ENCODE measurements at places on chromosomes 16 and 17.

- no peak for DNase-seq
Observed at GRCh38 chr16:874366-875181, 74.0 kb upstream of the GNG13 start.

GRCh38 chr17:30292286-30292858 is 628 bp upstream of the BLMH start:
- DNase-seq: no peak

GRCh38 chr17:29050176-29050575 is 7.2 kb downstream of the PIPOX start:
- DNase-seq: no peak

DNA sequence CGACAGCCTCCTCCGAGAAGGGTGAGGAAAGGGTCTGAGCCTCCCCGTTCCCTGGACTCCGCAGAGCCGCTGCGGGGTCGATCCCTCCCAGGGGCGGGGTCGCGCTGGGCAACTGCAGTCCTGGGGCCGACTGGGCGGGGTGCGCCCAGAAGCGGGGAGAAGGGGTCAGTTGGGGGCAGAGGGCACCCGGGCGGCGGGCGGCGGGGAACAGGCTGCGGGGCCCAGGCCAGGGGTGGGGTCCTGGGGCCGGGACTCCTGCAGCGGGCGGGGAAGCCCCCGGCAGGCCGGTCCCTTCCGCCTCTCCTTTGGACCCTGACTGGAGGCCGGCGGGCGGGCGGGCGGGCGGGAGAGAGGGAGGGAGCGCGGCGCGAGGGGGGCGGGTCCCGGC is 352 bp downstream of the GGNBP2 start:
- no peak for DNase-seq

- DNase-seq: no peak
Observed at GRCh38 chr17:8059131-8059530, 20.3 kb downstream of the ALOX15B start.

DNA sequence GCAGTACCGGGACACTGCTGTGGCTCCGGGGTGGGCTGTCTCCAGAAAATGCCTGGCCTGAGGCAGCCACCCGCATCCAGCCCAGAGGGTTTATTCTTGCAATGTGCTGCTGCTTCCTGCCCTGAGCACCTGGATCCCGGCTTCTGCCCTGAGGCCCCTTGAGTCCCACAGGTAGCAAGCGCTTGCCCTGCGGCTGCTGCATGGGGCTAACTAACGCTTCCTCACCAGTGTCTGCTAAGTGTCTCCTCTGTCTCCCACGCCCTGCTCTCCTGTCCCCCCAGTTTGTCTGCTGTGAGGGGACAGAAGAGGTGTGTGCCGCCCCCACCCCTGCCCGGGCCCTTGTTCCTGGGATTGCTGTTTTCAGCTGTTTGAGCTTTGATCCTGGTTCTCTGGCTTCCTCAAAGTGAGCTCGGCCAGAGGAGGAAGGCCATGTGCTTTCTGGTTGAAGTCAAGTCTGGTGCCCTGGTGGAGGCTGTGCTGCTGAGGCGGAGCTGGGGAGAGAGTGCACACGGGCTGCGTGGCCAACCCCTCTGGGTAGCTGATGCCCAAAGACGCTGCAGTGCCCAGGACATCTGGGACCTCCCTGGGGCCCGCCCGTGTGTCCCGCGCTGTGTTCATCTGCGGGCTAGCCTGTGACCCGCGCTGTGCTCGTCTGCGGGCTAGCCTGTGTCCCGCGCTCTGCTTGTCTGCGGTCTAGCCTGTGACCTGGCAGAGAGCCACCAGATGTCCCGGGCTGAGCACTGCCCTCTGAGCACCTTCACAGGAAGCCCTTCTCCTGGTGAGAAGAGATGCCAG is 12.9 kb downstream of the STH start:
- DNase-seq: no peak

- DNase-seq: no peak
Observed at GRCh38 chr17:17098551-17099179, 56.4 kb downstream of the MPRIP start.

- no peak for DNase-seq
Observed at GRCh38 chr17:57862694-57863667, 13.1 kb upstream of the MRPS23 start.

- DNase-seq: no peak
Observed at GRCh38 chr16:81522108-81522701, 77.6 kb downstream of the CMIP start.

DNA sequence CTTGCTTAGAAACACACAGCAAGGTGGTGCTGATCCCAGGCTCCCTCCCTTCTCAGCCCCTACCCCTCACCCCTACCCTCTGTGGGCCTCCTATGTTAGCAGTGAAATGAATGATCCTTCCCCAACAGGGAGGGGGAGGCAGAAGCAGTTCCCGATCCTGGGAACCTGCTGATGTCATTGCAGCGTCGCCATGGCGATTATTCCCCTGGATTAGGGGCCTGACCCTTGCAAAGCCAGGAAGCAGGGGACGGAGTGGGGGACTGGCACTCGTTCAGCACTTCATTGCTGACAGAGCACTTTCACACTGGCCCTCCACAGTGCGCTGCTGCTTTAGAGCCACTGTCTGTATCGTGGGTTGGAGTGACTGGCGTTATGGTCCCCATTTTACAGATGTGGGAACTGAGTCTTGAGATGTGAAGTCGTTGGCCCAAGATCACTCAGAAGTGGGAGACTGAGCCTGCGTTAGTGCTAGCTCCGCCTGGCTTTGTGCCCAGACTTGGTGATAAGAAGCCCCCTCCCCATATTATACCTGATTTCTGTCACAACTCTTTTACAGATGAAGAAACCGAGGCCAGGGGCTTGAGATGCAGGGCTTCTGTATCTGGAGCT is 26.6 kb downstream of the LASP1 start:
- DNase-seq: no peak

GRCh38 chr16:29158785-29159184 is 173.9 kb downstream of the LAT start:
- no peak for DNase-seq

DNA sequence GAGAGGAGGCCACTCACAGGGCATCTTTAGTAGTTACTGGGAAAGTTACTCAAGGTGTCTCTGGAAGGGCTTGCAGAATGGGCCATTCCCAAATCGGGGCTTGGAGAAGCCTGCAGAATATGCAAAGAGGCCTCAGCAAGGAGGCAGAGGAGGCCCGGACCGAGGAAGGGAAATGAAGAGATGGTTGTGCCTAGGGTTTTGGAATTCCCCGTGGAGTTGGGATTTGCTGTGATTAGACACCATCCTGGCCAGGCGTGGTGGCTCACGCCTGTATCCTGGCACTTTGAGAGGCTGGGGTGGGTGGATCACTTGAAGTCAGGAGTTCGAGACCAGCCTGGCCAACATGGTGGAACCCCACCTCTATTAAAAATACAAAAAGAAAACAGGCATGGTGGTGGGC is 193.0 kb downstream of the IRF8 start:
- DNase-seq: no peak

GRCh38 chr16:89971495-89972243 is 23.1 kb downstream of the DEF8 start:
- DNase-seq: no peak

GRCh38 chr17:76472258-76472645 is 4.8 kb downstream of the AANAT start:
- DNase-seq: no peak

DNA sequence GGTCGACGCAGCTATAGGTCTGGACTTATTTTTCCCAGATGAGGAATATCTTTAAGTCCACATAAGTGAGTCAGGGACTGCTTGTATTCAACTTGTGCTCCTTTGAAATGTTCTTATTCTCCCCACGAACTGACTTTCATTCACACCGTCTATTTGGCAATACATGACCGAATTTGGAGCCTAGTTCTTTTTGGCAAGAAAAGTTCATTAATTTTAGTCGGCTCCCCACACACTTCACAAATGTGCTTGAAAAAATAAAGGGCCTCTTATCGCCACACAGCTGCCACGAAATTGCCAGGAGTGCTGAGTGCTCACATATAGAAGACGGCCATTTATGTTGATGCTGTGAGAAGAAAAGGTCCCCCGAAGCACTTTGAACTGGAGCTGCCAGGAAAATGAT is 152.6 kb downstream of the PRKCA start:
- DNase-seq: no peak

- DNase-seq: no peak
Observed at GRCh38 chr16:969508-970385, 1.0 kb downstream of the LMF1 start.

DNA sequence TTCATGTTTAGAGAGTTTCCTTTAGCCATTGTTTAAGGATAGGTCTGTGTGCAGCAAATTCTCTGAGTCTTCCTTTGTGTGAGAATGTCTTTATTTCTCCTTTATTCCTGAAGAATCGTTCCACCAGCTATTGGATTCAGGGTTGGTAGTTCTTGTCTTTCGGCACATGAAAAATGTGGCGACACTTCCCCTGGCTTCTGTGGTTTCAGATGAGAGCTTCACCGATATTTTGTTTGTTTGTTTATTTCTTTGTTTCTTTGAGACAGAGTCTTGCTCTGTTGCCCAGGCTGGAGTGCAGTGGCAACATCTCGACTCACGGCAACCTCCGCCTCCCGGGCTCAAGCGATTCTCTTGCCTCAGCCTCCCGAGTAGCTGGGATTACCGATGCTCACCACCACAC is 18.6 kb downstream of the MPO start:
- no peak for DNase-seq

GRCh38 chr17:37695726-37696125 is 49.1 kb downstream of the HNF1B start:
- no peak for DNase-seq

GRCh38 chr17:51463353-51463752 is 203.0 kb downstream of the UTP18 start:
- DNase-seq: no peak

DNA sequence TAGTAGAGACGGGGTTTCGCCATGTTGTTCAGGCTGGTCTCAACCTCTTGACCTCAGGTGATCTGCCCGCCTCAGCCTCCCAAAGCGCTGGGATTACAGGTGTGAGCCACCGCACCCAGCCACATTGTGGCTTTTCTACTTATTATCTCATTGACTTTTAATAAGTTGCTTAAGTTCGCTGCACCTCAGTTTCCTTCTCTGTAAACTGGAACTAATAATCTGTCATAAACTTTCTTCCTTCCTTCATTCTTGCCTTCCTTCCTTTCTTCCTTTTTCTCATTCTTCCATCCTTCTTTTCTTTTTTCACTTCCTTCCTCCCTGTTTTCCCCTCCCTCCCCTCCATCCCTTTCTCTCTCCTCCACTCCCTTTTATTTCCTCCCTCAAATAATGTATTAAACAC is 192.2 kb downstream of the MAF start:
- DNase-seq: no peak

- DNase-seq: peak; percentile 21
Observed at GRCh38 chr16:5490499-5490898, 392.9 kb upstream of the EEF2KMT start.

DNA sequence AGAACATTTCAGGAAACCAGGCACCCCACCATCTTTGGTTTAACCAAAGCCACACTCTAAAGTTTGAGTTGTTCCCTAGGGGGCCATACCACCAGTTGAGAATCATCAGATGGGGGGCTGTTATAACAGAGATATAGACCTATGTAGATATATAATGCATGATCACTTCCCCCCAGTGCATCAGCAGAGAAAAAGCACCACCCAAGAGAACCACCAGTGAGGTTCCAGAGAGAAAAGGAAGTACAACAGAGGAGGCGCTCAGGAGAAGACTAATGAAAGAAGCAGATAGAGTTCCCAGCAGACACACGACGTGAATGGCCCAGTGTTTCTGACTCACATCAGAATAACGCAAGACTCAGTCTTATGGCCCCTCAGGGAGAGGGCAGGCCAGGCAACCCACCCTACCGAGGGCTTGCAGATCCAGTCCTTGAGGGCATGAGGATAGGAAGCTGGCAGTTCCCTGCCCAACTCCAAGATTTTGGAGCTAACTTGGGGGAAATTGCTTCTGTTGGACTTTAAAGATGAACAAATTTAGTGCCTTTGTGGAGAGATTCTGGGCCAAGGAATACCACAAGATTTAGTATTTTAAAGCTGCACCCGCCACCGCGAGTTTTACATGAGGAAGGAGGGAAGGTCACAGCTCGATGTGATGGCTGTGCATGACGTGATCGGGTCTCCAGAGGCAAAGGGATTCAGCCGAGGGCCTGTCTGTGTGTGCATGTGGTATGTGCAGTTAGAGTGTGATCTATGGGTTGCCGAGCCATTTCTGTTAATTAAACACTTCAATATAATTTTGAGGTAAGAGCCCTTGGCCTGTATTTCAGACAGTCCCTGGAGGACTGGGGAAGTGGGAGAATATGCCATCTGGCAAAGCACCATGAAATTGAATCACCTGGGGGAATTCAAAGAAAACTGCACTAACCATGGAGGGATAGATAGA is 53.1 kb downstream of the AIPL1 start:
- no peak for DNase-seq

DNA sequence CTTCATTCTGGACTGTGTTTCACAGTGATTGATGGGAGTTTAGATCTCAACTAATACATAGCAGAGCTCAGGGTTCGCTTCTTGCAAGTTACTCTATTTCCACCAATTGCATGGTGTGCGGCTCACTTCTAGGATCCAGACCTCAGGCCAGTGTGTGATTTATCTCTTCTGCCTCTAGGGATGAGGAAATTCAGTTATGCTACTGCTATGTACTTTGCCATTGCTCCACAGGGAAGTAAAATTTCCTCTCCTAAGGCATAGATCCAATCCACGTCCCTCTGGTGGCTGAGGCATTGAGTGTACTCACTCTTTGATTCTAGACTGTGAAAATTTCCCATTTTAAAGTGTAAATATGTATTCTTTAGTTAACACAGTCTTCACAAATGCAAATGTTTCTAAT is 214.1 kb downstream of the HS3ST3B1 start:
- no peak for DNase-seq

DNA sequence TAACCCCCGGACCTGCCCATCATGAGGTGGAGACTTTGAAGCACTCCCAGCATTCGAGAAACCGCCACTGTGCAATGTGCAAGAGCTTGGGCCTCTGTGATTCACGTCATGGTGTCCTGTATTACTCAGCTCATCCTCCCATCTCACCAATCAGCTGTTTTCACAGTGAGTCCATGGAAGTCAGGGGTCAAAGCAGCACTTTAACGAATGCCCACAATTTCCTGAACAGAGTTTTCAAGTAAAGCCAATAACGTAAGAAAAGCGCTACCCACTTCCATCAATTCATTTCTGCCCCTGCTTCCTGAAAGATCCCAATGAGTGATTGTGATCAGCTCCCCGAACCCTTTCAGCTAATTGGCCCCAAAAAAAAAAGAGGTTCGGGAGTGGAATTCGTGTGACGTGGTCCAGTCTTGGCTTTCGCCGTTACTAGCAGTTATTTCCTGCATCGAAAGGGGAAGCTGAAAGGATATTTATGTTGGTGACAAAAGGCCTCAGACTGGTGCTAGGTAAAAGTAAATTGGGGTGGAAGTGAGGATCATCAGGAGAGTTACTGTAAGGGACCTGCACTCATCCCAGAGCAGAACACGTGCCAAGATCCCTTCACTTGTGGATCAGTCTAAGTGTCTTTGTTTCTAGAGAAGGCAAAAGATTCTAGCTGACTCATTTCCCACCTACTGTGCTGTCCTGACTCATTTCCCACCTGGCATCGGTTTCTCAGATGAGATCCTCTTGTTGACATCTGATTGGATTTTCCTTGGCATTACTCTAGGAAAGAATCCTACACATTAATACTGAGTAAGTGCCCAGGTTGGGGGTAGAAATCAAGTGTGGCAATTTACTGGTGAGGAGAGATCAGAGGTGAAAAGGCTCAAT is 136.7 kb upstream of the NUDT7 start:
- DNase-seq: peak; percentile 19

GRCh38 chr16:19213885-19214284 is 45.8 kb downstream of the SYT17 start:
- DNase-seq: no peak

- DNase-seq: no peak
Observed at GRCh38 chr17:36132421-36132831, 28.8 kb downstream of the CCL4 start.

GRCh38 chr16:57648581-57649442 is 19.3 kb upstream of the ADGRG3 start:
- peak; percentile 80 for DNase-seq

All from LoVo (cell line).